ENCODE measurements at places on chromosomes 11 and 22.

- DNase-seq: no peak
Observed at GRCh38 chr11:44877571-44878497, 72.8 kb downstream of the TP53I11 start.

DNA sequence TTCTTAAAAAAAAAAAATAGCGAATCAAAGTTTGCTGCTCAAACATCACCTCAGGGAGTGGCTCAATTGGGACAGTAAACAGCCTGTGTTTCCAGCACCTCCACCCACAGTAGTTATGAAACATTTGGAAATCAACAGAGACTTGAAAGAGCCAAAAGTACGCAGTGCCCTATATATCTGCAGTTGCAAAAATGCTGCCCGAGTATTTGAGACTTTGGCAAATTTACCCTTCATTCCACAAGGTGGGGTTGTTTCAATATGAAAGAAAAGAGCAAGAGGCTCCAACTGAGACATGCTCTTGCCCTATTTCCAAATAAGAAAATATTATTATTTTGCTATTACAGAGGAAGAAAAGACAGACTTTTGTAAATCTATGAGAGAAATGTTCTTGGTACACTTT, 851.1 kb upstream of the RAG2 start:
- DNase-seq: no peak

DNA sequence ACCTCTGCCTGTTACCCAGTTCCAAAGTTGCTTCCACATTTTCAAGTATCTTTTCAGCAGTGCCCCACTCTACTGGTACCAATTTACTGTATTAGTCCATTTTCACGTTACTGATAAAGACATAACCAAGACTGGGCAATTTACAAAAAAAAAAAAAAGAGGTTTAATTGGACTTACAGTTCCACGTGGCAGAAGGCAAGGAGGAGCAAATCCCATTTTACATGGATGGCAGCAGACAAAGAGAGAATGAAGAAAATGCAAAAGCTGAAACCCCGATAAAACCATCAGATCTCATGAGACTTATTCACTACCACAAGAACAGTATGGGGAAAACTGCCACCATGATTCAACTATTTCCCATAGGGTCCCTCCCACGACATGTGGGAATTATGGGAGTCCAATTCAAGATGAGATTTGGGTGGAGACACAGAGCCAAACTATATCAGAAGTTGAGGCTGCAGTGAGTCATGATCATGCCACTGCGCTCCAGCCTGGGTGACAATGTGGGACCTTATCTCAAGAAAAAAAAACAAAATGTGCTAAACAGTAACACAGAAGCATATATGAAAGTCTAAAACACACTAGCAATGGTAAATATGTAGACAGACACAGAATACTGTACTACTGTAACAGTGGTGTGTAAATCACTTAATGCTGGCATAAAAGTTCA, 190.3 kb upstream of the ZC3H12C start:
- no peak for DNase-seq

- DNase-seq: no peak
Observed at GRCh38 chr11:130601141-130601540, 152.7 kb downstream of the ADAMTS15 start.

DNA sequence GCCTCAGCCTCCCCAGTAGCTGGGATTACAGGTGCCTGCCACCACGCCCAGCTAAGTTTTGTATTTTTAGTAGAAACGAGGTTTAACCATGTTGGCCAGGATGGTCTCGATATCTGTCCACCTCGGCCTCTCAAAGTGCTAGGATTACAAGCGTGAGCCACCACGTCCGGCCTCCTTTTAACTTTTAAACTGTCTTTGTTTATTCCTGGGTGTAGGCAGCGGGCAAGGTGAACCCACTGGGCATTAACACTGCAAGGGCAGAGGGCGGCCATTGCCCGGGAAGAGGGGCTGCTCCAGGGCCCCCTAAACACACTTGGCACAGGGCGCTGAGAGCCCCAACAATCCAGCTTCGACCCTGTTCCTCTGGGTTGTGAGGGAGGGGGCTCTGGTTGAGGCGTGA, 693.6 kb downstream of the BRD1 start:
- DNase-seq: no peak

DNA sequence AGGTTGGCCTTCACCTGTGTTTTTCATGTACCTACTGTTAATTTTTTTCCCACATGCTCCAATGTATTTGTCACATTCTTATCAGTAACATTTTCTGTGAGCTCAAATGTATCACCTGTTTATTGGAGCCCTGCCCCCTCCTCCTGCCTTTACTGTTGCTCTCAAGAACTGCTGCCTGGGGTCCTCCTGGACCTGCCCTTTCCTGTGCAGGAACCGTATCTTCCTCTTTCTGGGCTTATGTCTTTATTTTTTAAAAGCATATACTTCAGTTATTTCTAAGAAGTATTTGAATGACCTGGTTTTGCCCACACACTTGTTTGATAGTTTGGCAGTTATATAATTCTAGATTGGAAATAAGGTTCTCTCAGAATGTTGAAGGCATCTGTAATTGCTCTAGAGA, 5.9 kb downstream of the FAM118B start:
- no peak for DNase-seq

DNA sequence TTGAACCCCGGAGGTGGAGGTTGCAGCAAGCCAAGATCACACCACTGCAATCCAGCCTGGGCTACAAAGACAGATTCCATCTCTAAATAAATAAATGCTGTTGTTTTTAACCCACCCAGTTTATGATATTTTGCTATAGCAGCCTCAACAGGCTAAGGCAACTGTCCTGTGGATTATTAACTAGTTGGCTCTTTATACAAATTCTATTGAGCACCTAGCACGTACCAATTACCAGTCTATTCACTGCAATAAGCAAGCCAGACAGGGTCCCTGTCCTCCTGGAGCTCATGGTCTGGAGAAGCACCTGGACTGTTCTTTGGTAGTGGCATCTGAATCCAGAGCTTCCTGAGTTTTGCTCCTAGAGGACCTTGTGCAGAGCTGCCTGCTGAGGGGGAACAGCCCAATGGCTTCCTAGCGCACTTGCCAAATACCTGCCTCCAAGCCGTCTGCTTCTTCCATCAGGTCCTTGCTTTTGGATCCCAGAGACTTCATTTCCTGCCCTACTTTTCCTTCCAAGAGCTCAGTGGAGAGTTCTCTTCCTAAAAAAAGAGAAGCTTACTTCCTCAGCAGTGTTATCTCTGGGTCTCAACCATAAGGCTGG, 49.9 kb upstream of the MICAL2 start:
- DNase-seq: no peak

GRCh38 chr22:19796160-19796559, 35.6 kb downstream of the TBX1 start:
- DNase-seq: no peak

- no peak for DNase-seq
Observed at GRCh38 chr11:45809456-45810395, 4.8 kb downstream of the SLC35C1 start.

DNA sequence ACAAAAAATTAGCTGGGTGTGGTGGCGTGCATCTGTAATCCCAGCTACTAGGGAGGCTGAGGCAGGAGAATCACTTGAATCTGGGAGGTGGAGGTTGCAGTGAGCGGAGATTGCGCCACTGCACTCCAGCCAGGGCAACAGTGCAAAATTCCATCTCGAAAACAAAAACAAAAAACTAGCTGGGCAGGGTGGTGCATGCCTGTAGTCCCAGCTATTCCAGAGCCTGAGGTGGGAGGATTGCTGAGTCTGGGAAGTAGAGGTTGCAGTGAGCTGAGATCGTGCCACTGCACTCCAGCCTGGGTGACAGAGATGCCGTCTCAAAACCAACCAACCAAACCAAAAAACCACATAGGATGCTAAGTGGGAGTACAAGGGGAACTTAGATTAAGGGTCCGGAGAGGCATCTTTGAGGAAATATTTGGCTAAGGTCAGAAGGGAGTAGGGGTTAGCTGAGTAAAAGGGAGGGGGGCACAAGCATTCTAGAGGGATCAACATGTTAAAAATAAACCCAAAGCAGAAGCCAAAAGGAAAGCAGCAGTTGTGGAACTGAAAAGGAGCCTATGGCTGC, 10.2 kb downstream of the PHF5A start:
- DNase-seq: no peak

GRCh38 chr11:61507962-61508861, at the start of gene LRRC10B:
LRRC10B (plus strand) TSS chr11:61508749; CDS start chr11:61508999, 250 bp downstream.
- peak; percentile 47 for DNase-seq

GRCh38 chr11:102279641-102280170, 37.6 kb upstream of the BIRC3 start:
- DNase-seq: no peak

DNA sequence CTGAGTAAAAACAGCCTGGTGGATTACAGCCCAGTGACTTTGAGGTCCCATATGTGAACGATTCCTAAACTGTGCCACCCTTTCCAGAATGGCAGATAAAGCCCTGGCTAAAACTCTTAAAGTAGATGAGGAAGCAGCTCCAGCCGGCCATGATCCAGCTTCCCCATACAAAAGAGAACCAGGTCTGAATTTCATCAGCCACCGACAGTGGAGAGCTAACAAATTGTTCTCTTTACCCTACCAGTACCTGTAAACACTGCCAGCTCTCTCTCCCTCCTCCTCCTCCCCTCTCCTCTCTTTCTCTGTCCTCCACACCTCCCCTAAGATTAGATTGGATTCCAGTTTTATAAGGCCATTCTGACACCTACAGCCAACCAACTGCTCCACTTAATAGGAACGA, 176.9 kb downstream of the DSCAML1 start:
- DNase-seq: no peak

DNA sequence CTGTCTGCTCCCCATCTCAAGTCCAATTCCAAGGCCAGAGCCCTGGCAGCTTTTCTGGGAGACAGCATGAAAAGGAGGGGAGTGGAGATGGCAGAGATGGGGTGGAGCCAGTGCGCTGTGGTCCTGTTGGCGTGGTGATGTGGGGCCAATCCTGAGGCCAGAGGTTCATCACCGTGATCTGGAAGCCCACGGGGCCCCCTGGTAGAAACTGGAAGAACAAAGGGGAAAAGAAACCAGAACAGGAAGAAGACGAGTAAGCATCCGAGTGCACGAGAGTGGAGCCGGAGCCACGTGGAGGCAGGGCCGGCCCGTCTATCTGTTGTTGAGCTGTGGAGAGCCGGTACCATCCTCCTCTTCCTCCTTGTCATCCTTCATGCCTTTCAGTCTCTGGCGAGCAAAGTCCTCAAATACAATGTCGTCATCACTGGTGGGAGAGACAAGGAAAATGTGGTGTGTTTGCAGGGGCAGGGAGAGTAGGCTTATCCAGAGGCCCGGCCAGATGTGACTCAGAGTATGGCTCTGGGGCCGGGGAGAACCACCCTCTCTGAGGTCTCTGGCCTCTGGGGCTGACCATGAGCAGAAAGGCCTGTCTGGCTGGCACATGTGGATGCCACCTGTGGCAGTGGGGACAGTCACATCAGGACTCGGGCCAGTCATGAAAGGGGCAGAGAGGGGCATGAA, 25.4 kb downstream of the TPBGL start:
- peak; percentile 7 for DNase-seq

DNA sequence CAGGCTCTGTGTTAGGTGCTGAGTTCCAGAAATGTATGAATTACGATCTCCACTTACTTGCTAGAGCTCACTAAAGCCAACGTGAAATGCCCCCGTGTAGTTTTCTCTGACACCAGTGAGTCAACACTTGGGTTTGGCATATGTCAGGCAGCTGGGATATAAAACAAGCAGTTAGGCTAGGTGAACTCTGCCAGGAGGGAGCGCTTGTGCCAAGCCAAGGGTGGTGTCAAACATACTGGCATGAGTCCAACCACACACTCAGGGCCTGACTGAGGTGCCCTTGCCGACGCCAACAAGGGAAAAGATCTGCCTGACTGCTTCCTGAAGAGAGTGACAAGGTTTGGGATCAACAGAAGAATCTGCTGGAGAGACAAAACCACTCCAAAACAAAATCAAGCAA, 167.8 kb upstream of the NARS2 start:
- DNase-seq: no peak

- DNase-seq: no peak
Observed at GRCh38 chr11:705646-706438, at the start of gene EPS8L2. EPS8L2 (plus strand) TSS chr11:706231; CDS start chr11:709408, 3,177 bp downstream.

DNA sequence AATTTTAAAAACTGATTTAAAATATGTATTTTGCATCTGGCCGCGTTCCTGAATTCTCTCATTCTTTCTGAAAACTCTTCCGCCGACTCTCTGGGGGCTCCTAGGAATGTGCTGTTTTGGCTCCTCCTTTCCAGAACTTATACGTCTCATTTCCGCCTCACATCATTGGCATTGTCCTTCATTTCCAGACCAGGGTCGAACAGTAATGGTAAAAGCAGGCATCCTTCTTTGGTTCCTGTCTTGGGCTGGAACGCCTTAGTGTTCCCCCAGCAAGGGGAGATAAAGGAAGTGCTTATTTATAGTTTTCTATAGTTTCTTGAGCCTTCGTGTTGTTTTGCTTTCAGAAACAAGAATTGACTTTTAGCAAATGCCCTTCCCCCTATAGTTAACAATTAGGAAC, 10.9 kb upstream of the TNNT3 start:
- DNase-seq: no peak

GRCh38 chr11:36012979-36013378, 69.1 kb downstream of the LDLRAD3 start:
- no peak for DNase-seq

GRCh38 chr11:68694431-68695297, 10.3 kb downstream of the GAL start:
- DNase-seq: no peak

DNA sequence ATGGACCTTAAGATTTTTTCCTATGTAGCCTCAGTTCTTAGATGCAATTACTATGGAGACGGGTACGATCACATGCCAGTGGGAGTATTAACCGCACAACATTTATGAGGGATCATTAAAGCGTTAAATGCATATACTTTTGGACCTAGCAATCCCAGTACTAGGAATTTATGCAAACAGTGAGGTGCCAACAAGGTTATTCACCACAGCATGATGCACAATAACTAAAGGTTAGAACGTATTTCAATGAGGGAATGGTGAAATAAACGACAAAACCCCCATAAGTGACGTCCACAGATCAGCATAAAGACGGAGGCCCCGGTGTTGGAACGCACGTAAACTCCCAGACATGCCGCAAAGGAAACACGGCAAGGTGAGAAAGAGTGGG, 539 bp downstream of the SIRT3 start:
- peak; percentile 77 for DNase-seq

DNA sequence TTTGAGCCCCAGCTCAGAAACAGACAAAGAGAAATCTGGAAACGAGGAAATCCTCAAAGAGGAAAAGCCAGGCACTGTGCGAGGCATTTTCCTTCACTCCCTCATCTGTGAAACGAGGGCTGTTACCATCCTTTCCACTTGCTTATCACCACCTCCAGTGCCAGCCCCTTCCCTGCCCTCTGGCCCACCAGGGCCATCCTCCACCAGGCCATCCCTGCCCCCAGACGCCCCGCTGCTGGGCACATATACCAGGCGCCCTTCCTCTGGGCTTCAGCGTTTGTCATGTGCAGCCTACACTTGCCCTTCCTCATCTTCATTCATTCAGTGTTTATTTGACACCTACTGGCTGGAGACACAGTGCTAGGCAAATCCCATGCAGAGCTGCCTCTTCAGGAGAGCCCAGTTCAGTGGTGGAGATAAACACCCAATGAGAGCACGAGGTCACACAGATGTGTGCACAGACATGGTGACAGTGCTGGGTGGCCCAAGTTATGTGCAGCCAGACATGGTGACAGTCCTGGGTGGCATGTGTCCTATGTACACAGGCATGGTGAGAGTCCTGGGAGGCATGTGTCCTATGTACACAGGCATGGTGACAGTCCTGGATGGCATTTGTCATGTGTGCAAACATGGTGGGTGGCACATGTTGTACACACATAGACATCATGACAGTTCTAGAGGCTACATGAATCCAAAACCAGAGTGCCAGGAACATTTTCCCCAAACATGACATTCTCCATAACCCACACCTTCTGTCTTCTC, 9.7 kb downstream of the SPTBN2 start:
- no peak for DNase-seq

- no peak for DNase-seq
Observed at GRCh38 chr22:42947211-42947990, 67.5 kb downstream of the PACSIN2 start.
